Left hindlimb (tissue), 1 donor: ENCODE measurements at places on chromosomes 12 and 14.
A peak's percentile ranks its signal among the peaks of the same experiment; 100 is the strongest.

DNA sequence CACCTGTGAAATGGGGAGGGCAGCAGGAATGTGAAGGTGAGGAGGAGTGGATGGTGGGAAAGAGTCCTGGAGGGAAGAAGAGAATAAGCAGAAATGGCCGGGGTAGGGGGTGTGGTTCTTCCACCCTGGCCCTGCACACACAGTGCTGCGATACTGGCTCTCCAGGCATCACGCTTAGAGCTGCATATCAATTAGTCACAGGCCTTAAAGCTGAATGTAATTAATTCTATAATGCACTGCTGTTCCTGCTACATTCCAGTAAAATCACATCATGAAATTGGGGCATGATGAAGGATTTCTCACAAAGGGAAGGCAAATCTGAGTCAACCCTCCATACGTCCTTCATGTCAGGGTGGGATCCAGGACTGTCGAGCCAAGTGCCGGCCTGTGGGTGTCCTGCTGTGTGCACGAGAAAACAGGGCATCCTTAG, 566.1 kb downstream of the BCL11B start:
- DNase-seq, result no peak

DNA sequence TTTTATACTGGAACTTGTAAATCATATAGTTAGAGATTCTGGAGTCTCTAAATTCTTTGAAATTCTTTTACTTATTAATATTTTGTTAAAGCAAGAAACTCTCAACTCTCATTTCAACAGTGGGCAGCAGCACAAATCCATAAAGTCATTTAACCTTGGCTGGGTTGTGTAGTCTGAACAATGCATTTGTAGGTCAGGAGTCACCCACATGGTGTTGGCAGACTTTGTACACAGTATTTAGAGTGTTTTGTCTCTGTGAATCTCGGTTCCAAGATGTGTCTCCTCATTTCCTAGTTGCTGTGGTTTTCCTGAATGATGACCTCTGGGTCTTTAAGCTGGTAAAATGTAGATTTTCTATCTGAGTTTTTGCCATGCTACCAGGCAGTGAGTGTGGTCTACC, 20.8 kb upstream of the STRAP start:
- DNase-seq, result no peak

- no peak for DNase-seq
These were observed 41.9 kb downstream of the TTC7B start for GRCh38 chr14:90774316-90774715.

- peak; percentile 51 for DNase-seq
These were observed 3.4 kb upstream of the MYRFL start for GRCh38 chr12:69821456-69822159.

- DNase-seq, result no peak
These were observed 122.5 kb upstream of the COCH start for GRCh38 chr14:30751646-30752416.

GRCh38 chr14:69766984-69767368, at the start of gene SRSF5:
Gene SRSF5 (plus strand): TSS chr14:69767142. CDS start chr14:69768157, 1,015 bp downstream.
- DNase-seq, result peak; percentile 98

DNA sequence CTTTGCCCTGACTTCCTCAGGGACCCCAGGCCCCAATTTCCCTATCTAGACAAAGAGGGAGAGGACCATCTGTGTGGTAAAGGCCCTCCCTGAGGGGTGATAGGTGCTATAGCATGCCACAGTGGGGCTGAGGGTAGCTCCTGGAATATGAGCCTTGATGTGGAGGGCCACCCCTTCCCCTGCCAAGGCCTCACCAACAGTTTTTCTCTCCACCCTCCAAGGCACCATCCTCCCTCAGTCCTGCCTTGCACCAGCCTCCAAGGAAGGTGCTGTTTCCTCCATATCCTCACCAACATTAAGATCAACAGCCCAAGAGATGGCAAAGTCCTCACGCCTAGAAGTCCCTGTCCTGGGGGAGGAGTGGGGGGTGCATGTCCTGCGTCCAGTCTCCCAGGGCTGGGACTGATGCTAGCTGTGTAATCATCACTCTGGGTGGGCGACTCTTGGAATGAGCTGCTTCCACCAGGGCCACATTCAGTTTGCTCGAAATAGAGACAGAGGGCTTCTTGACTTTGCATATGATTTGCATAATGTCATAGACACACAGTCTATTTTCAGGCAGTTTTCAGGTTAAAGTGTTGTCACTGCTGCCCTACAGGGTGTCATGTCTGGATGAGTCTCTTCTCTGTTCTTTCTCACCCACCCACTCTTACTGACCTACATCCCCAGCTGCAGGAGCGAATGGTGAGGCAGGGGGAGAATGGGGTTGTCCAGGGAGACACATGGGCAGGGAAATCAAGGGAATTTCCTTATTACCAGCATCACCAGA, 17.4 kb downstream of the ACVRL1 start:
- DNase-seq, result no peak

- DNase-seq, result no peak
These were observed 824.5 kb downstream of the AACS start for GRCh38 chr12:125889742-125890141.

- no peak for DNase-seq
These were observed 36.7 kb downstream of the LRTM2 start for GRCh38 chr12:1857086-1857485.

GRCh38 chr14:55772486-55772885, 192.5 kb downstream of the KTN1 start:
- DNase-seq, result no peak

- no peak for DNase-seq
These were observed 188.3 kb upstream of the SLC38A2 start for GRCh38 chr12:46560874-46561273.

- DNase-seq, result no peak
These were observed 702.7 kb downstream of the NRXN3 start for GRCh38 chr14:78872837-78873236.

DNA sequence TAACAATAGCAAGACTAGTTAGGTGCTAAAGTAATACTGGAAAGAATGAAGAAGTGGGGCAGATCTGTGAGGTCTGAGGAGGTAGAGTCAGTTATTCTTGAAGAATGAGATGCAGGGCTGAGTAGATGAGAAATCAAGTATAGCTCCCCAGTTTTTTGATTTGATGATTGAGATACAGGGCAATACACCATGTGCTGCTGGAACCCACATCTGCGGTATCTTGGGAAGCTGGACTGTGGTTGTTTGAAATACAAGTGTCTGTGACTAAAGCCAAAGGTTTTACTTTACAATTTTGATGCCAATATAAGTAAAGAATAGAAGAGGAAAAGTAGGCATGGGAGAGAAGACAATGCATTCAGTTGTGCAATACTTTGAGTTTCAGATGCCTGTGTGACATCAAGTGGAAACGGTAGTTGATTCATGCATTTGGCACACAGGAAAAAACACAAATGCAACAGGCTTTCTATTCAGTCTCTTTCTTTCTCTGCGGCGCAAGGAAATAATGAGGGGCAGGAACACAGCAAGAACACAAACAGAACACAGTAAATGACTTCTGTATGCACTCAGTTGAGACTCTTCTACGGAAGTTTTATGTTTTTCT, 190.2 kb upstream of the SLC38A2 start:
- DNase-seq, result no peak

- DNase-seq, result no peak
These were observed 39.2 kb upstream of the KCNJ8 start for GRCh38 chr12:21813751-21814150.

- no peak for DNase-seq
These were observed 17.0 kb downstream of the RHOF start for GRCh38 chr12:121776190-121777098.

- no peak for DNase-seq
These were observed 799 bp downstream of the SLC38A6 start for GRCh38 chr14:60981633-60982455.

GRCh38 chr14:44505588-44505987, 1.5 kb downstream of the FSCB start:
- no peak for DNase-seq

DNA sequence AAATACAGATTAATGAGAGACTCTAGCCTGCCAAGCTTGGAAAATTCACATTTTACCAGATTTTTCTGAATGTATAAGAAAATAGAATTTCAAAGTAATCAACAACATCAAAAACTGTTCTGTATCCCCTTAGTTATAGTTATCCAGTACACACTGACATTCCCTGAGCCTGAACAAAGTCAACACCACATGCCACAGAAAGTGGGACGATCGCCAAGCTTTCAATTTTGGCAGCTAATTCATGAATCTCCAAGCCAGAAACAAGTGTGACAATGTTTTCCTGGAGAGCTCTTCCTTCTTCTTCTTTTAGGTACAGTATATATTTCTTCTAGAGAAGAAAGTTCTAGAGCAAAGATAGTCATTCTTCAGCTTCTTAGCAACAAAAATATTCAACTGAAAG, 290.2 kb downstream of the PRKD1 start:
- peak; percentile 45 for DNase-seq

DNA sequence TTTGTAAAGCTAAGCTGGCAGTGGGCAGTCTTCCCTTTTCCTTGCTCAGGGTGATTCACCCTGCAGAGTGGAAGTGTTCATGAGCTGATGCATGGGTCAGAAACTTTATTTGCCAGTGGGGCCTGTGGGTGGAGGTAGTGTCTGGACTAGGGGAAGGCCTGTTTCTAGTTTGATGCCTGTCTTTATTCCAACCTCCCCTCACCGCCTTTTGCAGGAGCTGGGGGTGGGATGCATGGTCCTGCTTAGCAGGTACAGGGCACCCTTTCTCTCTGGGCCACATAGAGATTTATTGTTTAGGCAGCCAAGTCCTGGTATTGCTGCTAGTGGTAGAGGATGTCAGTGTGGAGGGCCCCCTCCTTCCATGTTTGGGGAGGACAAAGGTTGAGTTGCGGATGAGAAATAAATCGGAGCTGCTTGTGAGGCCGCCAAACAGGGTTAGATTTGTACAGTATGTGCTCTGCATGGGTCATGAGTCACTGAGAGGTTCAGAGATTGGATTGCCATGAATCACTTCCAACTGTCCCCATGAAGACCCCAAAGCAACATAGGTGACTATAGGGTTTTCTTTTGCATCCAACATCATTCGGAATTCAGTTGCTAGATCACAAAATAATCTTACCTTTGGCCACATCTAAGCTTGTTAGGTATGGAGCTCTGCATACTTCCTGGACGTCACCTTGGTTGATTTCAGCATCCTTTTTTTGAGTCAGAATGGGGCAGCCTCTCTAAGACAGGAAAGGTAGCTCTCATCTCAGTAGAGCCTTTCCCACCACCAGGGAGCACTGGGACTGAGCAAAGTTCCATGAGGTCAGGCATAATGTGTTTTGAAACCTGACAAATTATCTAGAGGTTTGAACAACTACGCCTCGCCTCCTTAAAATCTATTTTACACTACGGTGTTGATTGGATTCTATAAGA, 8.8 kb downstream of the SMOC1 start:
- DNase-seq, result no peak

DNA sequence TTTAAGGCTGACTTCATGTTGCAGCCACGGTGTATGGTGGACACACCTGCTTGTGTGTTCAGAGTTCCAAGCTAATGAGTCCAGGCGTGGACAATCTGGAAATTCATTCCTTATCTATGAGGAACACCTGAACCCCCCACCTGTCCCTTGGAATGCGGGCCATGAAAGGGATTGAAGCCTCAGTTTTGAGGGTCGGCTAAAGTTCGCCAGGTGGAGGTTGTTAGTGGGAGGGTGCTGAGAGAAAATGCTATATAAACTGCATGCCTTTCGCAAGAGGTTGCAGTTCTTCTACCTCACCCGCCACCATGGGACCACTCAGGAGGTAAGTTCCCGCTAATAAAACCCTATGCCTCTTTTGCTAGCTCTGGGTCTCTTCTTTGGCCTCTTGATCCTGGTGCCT, 348.0 kb downstream of the BCL11B start:
- DNase-seq, result no peak

GRCh38 chr12:112803620-112804282, 12.2 kb downstream of the RPH3A start:
- no peak for DNase-seq

DNA sequence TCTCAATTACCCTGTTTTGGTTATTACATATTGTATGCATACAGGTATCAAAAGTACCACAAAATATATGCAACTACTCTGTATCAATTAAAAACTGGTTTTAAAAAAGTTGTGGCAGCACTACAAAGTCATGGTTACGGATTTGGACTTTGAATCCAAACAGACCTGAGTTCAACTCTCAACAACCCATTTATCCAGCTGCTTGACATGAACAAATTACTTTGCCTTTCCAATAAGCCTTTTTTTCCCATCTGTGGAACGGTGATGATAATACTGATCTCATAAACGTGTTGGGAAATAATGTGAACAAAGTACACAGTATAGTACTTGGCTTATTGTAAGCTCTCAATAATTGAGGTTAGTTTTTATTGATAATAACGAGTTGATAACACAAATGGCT, 85.0 kb downstream of the MNAT1 start:
- no peak for DNase-seq

DNA sequence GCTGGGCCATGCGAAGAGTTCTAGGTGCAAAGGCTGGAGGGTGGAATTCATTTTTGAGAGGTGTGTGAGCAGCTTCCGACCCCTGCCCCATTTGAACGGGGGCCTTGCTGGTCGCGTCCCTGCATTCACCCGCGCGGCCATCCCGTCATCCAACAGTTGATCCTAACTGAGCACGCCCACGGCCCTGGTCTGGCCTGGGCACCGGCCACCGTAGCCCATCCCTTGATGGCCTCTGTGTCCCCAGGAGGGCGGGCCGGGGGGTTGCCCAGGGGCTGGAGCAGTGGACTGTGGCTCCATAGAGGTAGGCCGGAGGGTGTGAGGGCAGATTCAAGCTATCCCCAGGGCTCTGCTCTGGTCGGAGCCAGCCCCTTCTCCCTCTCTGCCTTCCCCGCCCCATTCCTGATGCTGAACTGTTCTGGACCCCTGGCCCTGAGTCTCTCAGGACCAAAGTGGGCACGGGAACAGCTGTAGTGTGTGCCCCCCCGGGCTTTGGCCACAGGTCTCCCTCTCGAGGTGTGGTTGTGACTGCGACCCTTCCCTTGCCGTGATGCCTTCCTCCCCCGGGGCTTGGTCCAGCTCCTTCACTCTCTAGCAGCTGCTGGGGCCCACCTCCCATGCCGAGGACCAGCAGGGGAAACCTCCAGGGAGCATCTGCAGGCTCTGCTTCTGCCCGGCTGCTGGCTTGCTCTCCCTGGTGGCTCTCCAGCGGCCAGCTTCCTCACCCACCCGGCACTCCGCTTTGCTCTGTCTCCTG, 9.1 kb downstream of the MEG3 start:
- DNase-seq, result no peak
